ENCODE measurements at places on chromosomes 4 and X.

- no peak for DNase-seq
Measured at GRCh38 chr4:45043911-45044310, 317.6 kb upstream of the GNPDA2 start.

GRCh38 chr4:39571054-39571453 lies 43.8 kb upstream of the UGDH start:
- DNase-seq: no peak

- no peak for DNase-seq
Measured at GRCh38 chr4:19636451-19636850, 615.3 kb upstream of the SLIT2 start.

- no peak for DNase-seq
Measured at GRCh38 chrX:123728554-123728953, 4.3 kb downstream of the THOC2 start.

- no peak for DNase-seq
Measured at GRCh38 chr4:158020734-158021346, 152.0 kb downstream of the GASK1B start.

All from left renal cortex interstitium (tissue), 4 donors.